ENCODE measurements at places on chromosomes 16 and 17.

DNA sequence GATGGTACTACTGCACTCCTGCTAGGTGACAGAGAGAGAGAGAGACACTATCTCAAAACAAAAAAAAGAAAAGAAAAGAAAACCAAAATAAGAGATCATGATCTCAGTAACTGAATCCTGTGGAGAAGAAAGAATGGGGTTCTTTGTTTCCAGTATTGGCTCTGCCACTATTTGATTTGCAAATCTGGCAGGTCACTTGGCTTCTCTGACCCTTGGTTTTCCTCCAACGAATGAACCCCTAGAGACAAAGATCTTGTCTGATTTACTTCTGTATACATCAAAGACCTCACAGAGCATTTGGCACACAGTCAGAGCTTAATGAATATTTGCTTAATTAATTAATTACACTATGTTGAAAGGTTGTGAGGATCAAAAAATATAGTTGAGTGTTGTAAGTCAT is 47.9 kb upstream of the NLK start:
- no peak for DNase-seq

DNA sequence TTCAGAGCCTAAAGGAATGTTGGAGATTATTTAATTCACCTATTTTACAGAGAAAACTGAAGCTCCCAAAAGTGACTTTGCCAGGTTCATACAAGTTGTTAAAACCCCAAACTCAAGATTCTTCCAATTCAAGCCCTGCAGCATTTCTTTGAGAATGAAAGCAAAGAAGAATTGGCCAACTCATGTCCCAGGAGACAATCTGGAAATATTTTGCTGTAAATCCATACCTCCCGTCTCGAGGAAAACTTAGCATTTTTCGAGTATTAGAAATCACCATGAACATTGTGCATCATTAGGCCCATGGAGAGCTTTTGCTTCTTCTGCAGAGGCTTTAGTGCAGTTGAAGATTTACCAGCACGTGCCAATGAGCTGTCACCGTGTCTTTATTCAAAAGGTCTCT is 176.4 kb upstream of the KCNJ16 start:
- peak; percentile 58 for DNase-seq

DNA sequence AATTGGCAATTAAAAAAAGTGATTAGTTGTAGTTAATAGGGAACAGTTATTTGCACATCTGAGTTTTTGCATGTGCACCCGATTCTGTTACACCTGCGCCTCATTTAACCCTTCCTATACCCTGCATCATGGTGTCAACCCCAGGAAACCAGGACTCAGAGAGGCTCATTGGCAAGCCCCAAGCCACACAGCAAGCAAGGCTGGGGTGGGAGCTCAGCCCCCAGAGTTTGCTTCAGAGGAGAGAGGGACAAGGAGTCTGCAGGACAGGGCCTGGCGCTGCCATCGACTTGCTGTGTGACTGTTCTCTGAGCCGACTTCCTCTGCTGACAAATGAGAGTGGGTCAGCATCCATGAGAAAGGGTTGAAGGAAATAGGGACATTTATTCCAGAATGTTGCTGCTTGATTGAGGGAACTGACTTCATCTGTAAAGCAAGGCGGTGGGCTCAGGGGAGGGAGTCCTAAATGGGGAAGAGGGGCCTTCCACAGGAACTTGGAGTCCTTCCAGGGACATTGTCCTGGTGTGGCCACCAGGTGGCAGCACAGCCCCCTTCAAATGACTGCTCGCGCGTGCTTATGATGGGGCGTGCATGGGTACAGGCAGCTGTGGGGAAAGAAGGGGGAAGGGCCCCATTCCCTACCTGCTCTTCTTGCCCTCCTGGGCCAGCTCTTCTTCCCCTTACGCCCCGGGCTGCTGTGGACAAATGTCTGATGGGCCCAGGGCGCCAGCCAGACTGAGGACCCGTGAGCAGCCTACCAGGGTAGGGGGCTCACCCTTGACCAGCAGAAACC is 51.6 kb downstream of the NT5M start:
- peak; percentile 25 for DNase-seq

GRCh38 chr17:78112518-78113471 is 15.8 kb downstream of the TMC6 start:
- peak; percentile 16 for DNase-seq

DNA sequence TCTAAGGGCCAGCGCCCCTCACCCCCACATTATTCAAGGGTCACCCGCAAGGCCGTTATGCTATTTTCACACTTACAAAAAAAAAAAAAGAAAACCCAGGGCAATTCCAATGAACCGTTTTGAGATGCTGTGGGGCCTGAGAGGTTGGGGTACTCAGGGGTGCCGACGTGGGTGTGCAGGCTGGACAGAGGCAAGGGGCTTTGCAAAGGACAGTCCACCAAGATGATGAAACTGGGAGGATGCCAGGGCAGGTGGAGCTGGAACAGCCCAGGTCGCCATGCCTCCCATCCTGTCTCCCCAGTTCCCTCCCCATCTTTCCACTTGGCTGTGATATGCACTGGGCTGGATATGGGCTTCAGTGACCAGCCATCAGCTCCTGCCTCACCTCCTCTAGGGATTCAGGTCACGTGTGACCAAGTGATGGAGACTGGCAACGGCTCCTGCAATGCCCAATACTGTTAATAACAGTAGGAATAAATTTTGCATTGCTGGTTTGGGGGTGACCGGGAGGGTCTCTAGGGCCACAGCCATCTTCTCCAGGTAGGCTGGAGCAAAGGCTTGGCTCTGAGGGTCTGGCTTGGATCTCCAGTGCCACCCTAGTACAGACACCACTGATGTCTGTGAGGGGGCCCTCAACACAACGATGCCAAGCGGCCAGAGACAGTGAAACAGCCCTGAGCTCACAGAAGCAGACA is 151.3 kb upstream of the TNRC6C start:
- DNase-seq: no peak

- DNase-seq: no peak
These were observed 62.1 kb downstream of the GAN start for GRCh38 chr16:81376880-81377279.

GRCh38 chr16:11727796-11728543 is 14.7 kb downstream of the TXNDC11 start:
- DNase-seq: no peak

DNA sequence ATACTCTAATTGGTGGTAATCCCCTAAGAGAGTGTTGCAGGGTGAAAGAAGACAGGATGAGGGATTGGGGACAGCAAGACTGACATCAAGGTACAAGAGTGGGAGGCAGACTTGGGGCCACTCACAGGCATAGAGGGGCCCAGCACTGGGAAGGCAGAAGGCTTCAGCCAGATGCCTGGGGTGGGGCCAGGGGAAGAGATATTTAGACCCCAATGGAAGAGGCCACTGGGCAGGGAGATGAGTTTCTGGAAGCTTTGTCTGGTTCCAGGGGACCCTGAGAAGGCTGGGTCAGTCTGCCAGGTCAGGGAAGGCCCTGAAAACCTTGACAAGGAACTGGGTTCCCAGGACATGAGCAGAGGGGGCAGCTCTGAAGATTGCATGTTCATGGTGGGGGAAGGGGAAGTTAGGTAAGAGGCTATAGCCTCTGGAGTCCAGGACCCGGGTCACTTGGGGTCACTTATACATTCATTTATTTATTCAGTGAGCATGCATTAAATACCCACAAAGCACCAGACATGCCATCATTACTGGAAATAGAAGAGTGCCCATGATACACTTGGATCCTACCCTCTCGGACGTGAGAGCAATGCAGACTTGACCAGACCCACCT is 92.9 kb downstream of the TMEM132E start:
- no peak for DNase-seq

- no peak for DNase-seq
These were observed 27.9 kb upstream of the CPHXL start for GRCh38 chr16:75754141-75754540.

- no peak for DNase-seq
These were observed 314 bp upstream of the ITGA2B start for GRCh38 chr17:44389723-44390202.

- no peak for DNase-seq
These were observed 217.0 kb downstream of the CCDC182 start for GRCh38 chr17:57528058-57528451.

DNA sequence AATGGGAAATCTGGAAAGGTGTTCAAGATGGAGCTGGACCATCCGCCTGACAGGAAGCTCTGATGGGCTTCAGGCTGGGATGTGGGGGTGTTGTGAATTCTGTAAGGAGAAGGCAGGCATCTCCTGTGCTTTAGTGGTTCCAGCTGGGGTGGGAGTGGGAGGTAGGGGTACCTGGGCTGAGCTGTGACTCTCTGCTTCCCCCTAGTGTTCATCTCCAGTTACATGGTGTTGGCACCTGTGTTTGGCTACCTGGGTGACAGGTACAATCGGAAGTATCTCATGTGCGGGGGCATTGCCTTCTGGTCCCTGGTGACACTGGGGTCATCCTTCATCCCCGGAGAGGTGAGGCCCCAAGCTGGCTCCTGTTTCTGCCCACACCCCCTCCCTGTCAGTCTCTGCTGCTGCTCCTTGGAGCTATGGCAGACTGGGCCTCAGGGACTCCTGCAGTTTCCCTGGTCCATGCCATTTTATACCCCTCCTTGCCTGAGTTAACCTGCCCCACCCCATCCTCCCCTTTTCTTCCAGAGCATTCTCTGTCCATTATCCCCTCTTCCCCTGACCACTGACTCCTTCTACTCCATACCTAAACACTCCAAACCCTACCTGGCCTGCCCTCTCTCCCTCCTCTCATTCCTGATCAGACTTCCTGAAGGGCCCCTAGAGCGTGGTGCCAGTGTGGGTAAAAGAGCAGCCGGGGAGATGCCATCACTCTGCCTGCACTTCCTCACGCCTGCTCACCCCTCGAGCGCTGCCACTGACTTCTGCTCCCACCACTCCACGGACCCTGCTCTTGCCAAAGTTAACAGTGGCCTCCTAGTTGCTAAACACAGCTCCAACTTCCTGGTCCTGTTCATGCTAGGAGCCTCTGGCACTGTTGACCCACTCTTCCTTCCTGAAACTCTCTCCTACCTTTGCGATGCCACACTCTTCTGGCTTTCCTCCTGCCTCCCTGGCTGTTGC is 3.4 kb downstream of the SPNS1 start:
- DNase-seq: no peak

- no peak for DNase-seq
These were observed 8.4 kb downstream of the PMP22 start for GRCh38 chr17:15256689-15257088.

DNA sequence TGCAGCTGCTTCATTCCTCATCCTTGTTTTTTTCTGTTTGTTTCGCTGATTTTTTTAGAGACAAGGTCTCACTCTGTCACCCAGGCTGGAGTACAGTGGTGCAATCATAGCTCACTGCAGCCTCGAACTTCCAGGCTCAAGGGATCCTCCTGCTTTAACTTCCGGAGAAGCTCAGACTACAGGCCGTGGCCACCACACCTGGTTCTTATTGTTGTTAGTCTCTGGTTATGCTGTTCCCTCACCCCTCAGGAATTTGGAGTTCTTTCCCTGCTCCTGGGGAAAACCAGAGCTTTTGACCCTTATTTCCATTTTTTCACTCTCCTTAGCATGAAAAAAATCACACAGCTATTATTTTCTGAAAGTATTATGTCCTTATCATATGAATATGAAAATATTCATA is 1.8 kb downstream of the ODF4 start:
- DNase-seq: no peak

DNA sequence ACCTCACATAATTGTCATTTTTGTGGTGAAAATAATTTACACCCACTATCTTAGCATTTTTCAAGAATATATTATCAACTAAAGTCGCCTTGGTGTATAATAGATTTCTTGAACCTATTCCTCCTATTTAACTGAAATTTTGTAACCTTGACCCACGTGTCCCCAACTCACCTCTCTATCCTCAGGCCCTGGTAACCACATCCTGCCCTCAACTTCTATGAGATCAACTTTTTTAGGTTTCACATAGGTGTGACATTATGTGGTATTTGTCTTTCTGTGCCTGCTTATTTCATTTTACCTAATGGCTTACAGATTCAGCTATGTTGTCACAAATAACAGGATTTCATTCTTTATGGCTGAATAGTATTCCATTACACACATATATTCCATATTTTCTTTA is 73.0 kb upstream of the CNTNAP4 start:
- no peak for DNase-seq
